Stimulated activated CD4-positive, alpha-beta T cell treated with anti-CD3 and anti-CD28 coated beads, Interleukin-12 subunit alpha, Interleukin-12 subunit beta, amount 100 ng/mL, for 4 hours (primary cell): ENCODE measurements at places on chromosomes 7 and 10.

- no peak for DNase-seq
Measured at GRCh38 chr7:25762511-25763462, 389.2 kb upstream of the NFE2L3 start.

DNA sequence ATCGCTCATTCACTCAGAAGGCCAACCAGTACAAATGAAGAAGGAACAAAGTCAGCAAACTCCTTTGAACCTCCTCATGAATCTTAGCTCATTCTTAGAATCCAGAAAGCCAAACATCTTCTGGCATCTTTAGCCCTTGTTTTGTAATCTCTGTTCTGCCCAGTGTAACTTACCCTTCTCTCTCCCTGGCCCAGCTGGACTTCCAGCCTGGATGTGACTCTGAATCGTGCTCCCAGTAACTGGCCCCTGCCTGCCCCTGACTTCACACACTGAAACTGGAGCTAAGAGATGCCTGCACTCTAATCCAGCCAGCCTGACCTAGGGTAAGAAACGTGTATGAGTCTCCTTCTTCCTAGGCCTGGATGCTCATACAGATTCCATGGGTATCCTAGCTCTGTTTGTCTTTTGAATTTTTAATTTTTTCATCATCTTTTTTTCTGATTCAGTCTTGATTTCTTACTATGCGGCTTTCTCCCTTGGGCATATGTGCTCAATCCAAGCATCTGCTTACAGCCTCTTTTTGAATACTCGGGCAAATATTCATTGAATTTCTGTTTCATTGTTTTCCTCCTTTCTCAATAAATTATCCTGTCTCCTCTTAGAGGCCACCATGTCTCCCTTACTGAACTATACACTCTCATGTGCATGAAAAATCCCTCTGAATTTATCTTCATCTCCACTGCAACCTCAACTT is 845.6 kb upstream of the AUTS2 start:
- no peak for DNase-seq

- DNase-seq: no peak
Measured at GRCh38 chr10:97385565-97385964, 15.6 kb downstream of the RRP12 start.

DNA sequence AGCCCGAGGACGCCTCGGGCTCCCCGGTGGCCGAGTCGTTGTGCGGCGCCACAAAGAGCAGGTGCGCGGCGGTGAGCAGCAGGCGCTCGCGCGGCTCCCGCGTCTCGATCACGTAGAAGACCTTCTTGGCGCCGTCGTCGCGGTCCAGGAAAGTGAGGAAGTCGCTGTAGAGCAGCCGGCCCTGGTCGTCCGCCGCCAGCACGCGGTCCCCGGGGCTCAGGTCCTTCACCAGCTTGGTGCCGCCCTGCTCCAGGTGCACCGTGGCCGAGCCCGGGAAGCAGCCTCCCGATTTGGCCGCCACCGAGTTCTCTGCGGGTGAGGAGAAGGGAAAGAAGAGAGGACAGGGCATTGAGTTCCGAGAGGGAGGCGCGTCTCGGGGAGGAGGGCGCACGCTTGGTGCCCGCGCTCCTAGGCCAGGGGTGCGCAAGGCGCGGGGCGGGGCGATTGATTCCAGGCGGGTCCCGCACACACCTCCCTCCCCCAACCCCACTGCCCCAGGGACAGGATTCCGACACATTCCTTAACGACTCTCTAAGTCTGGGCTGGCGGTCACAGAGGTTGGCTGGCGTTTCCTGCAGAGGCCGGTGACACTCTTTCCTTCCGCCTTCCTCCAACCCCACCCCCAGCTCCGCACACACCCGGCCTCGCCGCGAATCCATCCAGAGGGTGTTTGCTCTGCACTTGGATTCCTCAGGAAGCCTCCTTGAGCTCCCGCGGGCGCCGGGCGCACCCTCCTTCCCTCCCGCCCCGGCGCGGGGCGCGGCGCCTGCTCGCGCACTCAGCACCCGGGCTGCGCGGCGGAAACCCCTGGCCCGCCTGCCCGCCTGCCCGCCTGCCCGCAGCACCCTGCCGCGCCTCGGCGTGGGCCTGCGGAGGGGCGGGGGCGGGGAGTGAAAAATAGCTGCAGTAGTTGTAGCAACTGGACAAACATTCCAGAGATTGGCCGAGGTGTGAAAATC is 8.6 kb downstream of the SHH start:
- DNase-seq: no peak

- no peak for DNase-seq
Measured at GRCh38 chr10:104512800-104513199, 128.3 kb upstream of the SORCS3 start.

- no peak for DNase-seq
Measured at GRCh38 chr7:123727071-123727837, 21.5 kb downstream of the WASL start.

GRCh38 chr10:80526742-80527141 is 11.0 kb upstream of the SH2D4B start:
- no peak for DNase-seq

DNA sequence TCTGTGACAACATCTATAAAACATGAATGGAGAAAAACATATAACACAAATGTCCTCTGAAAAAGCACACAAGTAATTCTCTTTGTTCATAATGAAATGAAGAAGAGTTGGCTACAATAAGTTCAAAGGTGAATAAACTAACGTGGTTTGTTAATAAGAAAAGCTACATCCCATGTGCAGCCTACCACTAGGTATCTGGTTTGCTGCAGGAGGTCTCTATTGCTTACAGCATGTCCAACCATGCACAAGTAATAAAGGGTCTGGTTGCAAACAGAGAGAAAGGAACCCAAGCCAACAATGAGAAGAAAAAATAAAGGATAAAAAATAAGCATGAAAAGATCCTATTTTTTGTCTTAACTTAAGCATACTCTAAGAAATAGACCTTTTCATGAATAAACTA is 139.2 kb downstream of the CHCHD3 start:
- no peak for DNase-seq

- no peak for DNase-seq
Measured at GRCh38 chr10:87845624-87845998, 17.7 kb downstream of the KLLN start.

DNA sequence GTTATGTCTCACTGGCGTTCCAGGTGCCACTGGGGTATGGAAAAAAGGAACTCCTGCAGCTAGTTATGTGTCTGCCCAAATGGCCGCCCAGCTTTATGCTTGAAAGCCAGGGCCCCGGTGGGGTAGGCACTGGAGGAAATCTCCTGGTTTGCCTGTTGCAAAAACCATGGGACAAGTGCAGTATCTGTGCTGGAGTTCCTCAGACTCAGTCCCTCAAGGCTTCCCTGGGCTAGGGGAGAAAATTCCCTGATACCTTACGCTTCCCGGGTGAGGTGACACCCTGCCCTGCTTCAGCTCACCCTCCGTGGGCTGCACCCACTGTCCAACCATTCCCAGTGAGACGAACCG is 90.3 kb upstream of the CDK6 start:
- DNase-seq: no peak

DNA sequence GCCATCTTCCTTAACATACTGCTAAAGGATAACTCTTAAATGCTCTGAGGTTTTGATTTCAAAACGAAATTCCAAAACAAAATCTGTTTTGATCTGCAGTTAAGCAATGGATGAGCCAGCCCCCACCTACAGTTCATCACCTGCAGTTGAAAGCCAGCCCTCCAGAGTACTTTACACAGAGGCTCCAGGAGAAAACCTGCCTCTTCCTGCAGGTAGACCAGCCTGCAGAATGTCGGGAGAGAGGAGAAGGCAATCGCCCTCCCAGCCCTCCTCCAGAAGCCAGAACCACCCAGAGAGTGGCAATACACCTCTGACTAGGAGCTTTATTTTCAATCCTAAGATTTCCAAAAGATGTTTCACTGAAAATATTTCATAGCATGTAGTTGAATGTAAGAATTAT is 798.1 kb downstream of the GATA3 start:
- no peak for DNase-seq

- DNase-seq: no peak
Measured at GRCh38 chr10:122847782-122848604, 2.3 kb upstream of the CUZD1 start.

GRCh38 chr7:110944966-110945644 is 145.8 kb upstream of the LRRN3 start:
- no peak for DNase-seq

DNA sequence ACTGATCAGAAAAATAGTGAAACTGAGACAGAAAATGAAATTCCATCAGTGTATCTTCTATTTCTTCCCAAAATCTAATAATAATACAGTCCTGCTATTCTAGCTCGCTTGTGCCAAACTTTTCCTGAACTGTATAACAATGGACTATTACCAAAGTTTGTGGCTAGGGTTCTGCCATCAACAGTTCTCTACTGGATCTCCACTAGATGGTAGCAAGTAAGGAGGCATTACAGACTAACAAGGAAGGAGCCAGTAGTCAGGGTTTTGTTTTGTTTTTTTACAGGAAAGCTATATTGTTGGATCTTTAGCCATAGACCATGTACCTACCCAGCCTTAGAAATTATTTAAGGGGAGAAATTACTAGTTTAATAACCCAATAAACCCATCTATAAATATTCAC is 10.8 kb downstream of the MTERF1 start:
- DNase-seq: no peak

GRCh38 chr10:125003146-125003900 is 61.4 kb downstream of the ZRANB1 start:
- DNase-seq: no peak

DNA sequence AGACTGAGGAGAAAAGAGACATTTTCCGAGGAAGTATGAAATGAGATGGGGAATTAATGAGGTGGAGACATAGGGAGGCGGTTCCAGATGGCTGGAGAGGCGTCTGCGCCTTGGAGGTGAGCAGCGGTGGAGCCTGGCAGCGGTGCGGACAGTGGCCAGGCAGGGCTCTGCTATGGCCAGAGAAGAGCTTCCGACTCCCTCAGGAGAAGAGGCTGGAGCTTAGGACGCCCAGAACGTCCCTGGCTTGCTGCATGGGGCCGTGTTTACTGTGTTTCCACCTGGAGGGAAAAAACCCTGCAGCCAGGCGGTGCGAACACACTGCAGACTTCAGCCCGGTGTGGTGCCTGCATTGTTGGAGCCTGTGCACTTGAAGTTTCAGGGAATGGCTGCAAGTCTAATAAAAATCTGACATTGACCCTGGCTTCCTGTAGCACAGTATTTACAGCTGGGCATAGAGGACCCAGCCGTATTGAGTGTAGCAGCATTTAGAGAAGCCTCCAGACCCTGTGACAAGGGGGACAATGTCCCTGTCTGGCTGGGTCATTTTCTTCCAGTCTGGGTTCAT is 447.1 kb upstream of the MKI67 start:
- DNase-seq: no peak

DNA sequence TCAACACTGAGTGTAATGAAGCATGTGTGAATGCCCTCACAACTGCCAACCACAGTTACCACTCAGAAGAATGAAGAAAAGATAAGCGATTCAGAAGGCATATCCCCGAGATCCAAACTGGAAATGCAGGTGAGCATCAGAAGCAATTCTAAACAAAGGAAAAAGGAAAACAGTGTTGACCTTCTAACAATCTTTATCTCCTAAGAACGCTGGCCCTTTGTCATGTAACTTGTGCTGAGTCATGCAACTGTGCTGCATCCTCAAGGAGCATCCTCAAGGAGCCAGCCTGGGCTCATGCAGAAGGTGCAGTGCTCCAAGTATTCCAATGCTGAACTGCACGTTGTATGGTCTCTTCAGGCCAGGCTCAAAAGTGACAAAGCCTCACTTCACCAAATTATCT is 30.6 kb downstream of the SEC61G start:
- DNase-seq: no peak

DNA sequence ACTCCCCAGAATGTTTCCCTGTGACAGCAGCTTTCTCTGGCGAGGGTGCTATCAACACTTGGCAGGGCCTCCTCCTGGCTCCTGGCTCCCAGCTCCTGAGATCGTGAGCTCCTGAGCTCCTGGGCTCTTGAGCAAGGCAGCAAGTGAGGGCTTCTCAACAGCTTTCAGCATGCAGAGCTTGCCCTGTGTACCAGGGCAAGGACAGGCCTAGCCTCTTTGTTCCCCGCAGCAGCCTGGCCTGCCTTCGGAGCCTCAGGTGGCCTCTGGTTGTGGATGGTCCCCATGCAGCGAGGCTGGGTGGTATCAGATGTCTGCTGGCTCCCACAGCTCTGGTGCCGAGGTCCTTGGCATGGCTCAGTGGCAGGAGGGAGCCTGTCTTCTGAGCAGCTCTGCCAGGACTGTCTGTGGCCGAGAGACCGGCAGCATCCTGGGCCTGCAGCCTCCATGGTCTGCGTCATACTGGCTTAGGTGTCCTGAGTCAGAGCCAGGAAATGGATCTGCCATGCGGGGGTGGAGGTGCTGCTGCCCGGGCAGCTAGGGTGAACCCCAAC is 44.2 kb downstream of the ZMIZ1 start:
- DNase-seq: no peak

GRCh38 chr7:33986951-33987947 is 81.9 kb downstream of the BMPER start:
- DNase-seq: no peak

DNA sequence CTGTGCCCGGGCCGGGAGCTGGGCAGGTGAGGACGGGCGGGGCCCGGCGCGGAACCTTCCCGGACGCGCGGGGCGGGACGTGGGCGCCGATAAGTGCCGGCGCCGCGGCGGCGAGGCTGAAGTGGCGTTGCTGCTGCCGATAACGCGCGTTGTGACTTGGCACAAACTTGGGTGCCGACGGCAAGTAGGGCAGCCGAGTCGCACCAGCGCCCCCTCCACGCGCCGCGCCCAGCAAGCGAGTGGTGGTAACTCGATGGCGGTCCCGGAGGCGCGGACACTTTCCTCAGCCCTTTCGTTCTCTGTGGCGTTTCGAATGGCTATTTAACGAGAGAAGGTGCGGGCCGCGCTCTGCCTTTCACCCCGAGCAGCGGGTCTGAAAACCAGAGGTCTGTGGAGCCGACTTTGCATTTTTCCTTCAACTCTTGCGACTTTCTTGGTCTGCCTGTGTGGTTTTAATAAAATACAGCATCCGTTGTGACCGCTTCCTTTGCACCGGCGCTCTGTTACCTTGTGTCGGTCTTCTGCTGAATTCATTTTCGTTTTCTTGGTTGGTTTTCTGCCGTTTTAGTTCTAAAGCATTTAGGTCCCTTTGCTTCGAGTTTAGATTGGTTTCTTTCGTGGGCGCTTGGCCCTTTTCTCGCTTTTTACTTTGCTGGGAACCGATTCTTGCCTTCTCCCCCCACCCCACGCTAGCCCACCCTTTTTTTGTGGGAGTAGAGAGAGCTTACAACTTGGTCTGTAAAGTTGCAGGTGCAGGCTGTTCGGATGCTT is 701 bp downstream of the STK17A start:
- DNase-seq: peak; percentile 53

DNA sequence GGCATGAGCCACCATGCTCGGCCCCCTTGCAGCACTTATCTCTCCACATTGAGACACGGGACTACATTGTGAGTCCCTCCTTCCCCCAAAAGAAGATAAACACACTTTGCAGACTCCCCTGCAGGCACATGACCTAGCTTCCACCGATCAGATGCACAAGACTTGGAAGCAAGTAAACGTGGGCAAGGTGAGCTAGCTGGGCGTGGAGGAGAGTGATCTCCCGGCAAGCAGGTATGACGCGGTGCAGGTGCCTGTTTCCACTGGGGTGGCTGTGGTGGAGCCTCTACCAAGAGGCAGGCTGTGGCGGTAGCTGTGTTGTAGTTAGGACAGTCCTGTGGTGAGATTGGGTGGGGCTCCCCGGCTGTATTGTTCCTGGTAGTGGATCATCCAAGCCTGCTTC is 7.7 kb upstream of the COMTD1 start:
- no peak for DNase-seq
